ENCODE measurements at places on chromosomes 2 and 18.

GRCh38 chr2:145305889-145306288, 786.0 kb upstream of the ZEB2 start:
- DNase-seq: no peak

- DNase-seq: no peak
Measured at GRCh38 chr2:10327896-10328669, 25.4 kb downstream of the HPCAL1 start.

- DNase-seq: no peak
Measured at GRCh38 chr2:174924061-174924693, 81.0 kb downstream of the CHN1 start.

- no peak for DNase-seq
Measured at GRCh38 chr2:57973621-57974186, 72.9 kb upstream of the VRK2 start.

GRCh38 chr2:226839161-226839560, 3.3 kb downstream of the RHBDD1 start:
- DNase-seq: no peak

DNA sequence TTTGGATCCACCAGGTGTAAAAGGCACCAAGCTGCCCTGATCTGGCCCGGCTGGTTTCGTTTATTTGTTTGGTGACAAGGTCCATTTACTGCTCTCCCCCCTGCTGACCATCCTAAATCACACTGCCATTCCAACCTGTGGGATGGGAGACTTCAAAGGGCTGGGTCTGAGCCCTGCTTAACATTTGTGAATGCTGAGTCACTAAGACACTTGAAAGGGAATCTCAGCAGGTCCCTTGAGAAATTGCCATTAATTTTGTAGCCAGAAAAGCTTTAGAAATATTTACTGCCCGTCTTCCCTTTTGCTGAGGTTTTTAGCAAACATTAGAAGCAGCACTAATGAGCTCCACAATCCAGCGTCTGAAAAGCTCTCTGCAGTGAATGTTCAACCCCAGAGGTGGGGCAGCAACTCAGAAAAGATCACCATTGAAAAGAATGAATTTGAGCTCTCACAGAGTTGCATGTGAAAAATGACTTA, 133.8 kb downstream of the ARL4C start:
- no peak for DNase-seq

DNA sequence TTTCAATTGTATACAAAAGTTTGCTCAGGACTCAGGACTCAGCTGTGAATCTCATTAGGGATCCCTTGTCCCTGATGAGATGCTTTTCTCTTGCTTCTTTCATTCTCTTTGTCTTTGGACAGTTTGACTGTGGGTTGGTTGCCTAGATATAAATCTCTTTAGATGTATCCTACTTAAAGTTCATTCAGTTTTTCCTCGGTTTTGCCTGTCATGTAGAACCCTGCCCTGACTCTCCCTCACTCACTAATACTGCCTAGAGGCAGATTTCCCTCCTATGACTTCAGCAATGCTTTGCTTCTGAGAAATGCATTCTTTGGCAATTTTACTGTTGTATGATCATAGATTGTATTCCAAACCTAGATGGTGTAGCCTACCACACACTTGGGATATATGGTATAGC, 421.4 kb upstream of the TCF4 start:
- DNase-seq: no peak

- no peak for DNase-seq
Measured at GRCh38 chr2:164782323-164782722, 59.3 kb downstream of the COBLL1 start.

DNA sequence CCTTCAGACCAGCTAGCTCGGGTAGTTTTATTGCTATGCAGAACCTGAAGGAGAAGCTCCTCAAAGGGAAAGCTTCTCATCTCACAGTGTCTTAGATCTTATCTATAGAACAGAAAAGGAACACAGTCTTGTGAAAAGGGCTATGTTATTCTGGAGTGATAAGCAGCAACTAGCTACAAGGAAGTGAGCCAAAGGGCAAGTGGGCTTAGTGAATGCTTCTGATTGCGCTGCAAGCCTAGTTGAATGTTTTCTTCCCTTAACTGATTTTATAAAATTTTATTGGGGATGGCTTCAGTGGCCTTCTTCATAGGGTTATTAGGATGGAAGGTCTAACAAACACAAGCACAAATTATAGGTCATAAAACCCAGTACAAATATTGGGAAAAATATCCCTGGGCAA, 400.1 kb downstream of the PARD3B start:
- no peak for DNase-seq

DNA sequence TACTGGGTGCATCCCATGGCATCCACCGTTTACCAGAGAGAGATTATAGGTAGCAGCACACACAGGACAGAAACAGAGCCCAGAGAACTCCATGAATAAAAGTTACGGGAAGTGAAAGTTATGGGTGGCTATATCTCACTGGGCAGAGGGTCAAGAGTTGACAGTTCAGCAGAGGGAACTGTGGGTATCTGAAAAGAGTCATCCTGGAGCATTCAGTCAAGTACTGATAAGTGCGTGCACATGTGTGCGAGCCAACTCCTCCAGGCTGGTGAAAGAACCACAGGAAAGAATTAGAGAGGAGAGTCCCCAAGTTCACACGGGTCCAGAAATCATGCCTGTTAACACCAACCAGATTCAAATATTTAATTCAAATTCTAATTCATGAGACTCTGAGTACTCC, 1588.2 kb downstream of the LRP1B start:
- DNase-seq: no peak

GRCh38 chr2:197996583-197996982, 192.2 kb downstream of the PLCL1 start:
- no peak for DNase-seq

GRCh38 chr18:67672716-67673115, 156.2 kb upstream of the DSEL start:
- no peak for DNase-seq

GRCh38 chr2:167534443-167534842, 646.2 kb downstream of the XIRP2 start:
- no peak for DNase-seq

DNA sequence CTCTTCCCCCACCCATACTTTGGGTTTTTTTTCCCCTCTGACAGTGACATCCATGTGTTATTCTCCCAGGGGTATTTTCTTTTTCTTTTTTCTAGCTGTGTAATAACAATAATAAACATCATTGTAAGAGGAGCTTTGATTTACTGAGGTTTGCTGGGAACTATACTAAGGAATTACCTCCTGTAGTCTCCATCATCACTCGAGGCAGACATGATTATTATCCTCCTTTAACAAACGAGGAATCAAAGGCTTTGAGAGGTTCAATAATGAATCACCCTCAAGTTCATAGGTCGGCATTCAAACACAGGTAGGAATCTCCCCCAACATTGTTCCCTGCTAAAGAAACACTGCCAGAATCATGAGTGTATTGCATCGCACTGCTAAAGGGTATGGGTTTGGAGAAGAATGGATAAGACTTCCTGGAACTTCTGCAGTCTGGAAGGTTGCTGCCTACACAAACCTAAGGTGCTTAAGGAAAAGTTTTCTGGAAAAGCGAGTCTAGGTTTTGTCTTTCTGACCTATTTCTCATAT, 260.2 kb upstream of the SESTD1 start:
- DNase-seq: no peak

DNA sequence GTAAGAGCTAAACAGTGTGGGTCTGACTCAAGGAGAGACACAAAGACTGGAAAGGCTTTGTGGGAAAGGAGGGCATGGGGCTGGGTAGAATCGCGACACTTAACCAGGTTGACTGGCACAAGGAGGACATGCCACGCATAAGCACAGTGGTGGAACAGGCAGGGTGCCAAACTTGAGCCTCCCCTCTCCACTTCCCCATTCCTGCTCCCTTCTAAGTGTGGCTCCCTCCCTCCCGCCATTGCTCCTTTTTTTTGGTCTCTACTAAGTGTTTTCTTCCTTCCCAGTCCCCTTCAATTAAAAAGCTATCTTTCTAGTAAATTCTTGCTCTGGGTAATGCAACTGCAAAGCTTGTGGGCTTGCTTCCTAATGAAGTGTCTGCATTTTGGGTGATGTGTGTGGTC, 40.3 kb upstream of the ZFP36L2 start:
- DNase-seq: no peak

DNA sequence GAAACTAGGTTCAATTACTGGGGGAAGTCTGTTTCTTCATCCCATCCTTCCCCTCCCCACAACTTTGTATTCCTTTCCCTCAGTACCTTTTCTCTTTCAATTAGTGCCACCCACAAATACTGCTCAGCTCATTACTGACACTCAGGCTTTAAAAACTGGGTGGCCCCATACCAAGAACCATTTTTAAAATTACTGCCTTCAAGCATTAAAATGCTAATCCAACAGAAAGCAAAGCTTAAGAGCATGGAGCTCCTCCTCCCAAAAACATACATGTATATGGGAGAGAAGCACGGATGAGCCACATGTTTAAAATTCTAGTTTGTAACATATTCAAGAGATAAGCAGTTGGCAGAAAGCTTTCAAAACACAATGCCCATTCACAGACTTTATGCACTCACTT, 44.0 kb downstream of the IRS1 start:
- DNase-seq: no peak

DNA sequence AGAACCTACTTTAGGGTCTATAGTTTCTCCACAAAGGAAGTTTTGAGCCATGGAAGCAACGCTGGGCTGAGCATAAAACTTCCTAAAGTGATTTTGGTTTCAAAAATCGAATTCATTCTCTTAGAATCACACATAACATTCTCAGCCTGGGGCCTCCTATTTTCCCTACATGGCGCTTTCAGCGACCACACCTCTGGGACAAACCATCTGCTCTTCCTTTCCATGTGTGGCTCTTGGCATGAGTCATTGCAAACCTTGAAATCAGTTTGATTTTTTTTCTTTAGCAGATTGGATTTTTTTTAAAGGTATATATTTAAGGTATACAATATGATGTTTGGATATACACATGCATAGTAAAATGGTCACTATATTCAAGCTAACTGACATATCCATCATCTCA, 72.5 kb upstream of the APCDD1 start:
- no peak for DNase-seq

GRCh38 chr2:69482471-69482870, 45.2 kb upstream of the NFU1 start:
- DNase-seq: no peak

DNA sequence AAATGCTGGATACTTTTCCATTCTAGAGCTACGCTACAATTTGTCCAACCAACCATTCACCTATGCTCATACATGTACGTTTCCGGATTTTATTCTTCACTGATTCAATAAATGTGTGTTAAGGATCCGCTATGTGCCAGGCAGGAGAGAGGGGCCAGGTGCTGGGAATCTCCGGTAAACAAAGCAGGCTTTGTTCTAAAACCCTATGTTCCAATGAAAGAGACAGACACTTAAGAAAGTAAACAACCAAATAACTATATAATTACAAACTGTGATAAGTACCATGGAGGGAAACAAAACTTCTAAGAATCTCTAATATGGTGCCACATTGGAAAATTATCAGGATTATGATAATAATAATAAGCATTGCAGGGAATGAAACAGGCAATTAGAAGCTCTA, 22.2 kb upstream of the POMC start:
- DNase-seq: no peak

- DNase-seq: no peak
Measured at GRCh38 chr2:22002066-22002465, 878.3 kb downstream of the TDRD15 start.

GRCh38 chr2:216023055-216023648, 9.8 kb upstream of the MREG start:
- DNase-seq: no peak

DNA sequence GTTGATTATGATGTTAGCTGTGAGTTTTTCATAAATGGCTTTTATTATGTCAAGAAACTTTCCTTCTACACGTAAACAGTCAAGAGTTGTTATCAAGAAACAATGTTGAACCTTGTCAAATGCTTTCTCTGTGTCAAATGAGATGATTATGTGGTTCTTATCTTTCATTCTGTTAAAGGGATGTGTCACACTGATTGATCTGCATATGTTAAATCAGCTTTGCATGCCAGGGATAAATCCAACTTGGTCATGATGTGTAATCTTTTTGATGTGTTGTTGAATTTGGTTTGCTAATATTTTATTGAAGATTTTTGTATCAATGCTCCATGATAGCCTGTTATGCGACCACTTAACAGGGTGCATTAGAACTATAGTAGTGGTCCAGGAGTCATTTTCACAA, 107.3 kb downstream of the C1QL2 start:
- DNase-seq: no peak

DNA sequence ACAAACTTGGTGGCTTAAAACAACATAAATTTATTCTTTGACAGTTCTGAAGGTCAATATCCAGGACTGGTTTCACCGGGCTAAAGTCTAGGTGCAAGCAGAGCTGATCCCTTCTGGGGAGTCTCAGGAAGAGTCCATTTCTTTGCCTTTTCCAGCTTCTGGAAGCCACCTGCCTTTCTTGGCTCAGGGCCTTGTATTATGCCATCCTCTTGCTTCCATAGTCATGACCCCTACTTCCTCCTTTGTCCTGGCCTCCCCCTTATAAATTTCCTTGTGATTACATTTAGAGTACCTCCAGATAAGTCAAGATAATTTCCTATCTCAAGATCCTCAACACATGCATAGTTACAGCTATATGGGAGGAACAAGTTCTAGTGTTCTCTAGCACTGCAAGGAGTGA, 1089.5 kb downstream of the LRP1B start:
- no peak for DNase-seq

DNA sequence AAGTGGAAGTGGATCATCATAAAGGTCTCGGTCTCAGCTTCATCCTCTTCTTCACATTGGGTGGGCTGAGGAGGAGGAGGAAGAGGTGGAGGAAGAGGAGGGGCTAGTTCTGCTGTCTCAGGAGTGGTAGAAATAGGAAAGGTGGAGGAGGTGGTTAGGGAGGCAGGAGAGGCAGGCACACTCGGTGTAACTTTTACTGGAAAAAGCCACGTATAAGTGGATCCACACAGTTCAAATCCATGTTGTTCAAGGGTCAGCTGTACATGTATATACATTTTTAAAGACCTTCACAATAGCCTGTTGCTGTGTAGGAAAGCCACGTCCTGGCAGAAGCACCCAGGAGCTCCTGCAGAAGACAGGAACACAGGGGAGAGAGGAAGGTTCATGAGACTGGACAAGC, 110.3 kb upstream of the RAB12 start:
- no peak for DNase-seq

DNA sequence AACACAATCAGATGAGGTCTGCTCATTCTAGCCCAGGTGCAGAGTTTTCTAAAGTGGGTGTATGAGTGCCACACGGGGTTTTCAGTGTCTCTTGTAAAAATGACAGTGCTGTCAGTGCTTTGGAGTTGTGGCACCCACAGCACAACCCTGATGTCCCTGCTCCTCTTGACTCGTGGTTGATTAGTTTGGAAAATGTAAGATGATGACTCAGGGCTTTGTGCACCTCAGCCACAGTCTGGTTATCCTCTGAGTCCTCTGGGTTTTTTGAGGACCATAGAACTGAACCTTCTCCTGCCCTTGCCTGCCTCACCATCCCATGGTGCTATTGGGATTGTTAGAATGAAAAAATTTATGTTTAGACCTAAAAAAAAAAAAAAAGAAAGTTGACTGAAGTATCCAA, 105.6 kb downstream of the MYO1B start:
- DNase-seq: no peak
